ENCODE measurements at places on chromosomes 12 and 14.

DNA sequence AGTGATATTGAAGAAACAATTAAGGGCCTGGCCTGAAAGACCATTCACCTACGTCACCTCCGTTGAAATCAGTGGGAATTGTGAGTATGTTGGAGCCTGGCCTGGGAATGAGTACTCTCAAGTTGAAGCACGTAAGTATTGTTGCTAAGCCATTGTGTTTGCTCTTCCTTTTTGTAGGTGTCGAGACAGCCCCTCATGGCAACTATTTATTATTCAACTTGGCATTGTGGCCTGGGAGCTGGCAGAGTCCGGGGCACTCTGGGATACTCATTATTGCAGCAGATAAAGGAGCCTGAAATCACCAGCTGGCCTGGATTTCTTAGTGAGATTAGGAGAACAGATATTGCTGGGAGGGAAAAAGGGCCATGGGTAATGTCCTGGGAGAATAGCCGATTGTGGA is 147.4 kb downstream of the C12orf75 start:
- DNase-seq = no peak

DNA sequence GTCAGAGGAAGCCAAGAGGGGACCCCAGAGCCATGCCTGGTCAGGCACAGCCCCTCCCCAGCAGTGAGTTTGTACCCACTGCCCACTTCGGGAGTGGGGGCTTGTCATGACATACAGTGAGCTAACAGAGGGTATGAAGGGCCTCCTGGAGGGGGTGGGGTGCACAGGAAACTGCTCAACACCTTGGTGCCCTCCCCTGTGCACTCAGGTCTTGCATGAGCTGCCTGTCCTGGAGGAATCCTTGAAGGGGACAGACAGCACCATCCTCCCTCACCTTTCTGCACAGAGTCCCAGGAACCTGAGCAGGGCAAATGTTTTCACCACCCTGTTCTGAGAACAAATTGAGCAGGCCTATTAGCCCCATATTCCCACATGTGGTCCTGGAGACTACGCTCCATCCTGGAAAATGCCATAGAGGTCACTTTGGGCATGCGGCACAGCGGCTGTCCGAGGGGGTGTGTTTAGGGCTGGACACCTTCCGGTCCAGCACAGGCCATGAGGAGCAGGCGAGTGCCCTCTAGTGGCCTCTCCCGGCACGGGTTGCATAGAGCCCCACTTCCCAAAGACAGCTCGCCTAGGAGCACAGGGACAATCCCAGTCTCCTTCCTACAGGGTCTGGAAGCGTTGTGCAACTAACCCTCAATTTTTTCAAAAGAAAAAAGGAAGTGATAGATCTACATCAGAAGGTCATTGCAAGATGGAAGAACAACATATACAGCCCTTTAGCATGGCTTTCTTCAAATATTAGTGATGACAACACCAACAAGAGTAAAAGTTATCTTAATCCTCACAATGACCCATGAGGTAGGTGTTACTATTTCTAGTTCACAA is 31.9 kb upstream of the ZFP36L1 start:
- peak; percentile 30 for DNase-seq

DNA sequence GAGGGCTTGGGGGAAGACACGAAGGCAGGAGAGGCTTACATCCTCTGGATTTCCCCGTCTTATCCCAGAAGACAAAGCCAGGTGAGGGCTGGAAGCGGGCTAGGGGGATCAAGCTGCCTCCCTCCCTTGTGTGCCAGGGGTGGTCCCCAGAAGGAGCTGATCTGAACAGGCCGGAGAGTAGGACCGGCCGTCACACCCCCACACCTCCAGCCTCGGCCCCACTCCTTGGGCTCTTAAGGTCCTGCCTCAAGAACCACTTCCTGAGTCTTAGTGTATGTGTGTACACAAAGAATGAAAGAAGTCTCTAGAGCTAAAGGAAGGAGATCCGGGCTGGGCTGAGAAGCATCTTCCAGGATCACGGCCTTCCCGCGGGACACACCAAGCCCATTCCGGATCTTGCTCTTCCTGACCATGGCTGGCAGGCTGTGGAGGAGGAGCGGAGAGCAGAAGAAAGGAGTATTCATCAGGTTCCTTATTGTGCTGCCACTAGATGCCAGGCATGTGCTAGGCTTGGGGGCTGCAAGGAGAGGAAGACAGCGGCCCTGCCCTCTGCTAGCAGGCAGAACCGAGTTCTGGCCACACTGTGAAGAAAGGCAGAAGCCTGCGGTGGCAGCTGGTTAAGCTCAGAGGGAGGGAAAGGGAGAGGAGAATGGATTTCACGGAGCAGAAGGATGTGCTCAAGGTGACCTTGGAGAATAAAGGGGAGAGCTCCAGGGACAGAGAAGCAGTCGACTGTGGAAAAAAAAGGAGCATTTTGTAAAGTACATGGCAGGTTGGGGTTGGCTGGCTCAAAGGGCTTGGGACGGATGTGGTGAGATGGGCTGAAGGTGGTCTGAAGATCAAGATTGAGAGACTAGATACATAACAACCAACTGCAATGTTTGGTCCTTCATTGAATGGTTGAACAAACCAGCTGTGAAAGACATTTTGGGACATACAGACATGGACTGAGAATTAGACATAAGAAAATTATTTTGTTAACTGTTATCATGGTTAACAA is 1.3 kb upstream of the CD63 start:
- no peak for DNase-seq

DNA sequence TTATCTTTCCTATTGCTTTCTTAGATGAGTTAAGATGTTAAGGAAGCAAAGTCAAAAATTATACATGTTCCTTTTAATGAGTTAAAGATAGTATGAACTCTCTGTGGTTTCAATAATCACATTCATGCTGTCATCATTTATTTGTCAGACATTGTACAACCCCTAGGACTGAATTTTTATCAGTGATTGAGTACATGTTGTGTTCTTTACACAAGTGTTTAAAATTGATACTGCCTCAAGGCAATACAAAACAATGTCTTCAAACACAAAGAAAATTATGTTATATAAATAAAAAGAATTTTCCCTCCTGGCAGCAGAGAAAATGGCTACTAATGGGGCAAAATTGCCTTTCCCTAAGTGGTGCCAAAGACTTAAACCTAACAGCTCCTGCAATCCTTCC is 34.6 kb upstream of the KCNJ8 start:
- DNase-seq = no peak

DNA sequence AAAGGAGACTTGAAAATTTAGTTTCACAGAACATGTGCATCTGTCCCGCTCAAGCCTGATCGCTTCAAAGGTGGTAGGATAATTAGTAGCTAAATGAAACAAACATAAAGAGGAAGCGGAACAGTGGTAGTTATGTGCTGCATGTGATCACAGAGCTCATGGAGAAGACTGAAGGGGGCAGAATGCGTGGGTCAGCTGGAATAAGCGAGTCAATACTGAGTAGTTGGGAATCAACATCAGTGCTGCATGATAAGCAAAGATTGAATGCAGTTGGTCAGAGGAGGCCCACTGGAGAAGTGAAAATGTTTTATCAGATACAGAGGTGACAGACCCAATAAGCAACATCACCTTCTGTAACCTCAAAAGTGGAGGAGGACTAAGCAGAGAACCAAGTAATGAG is 95.1 kb upstream of the RFX4 start:
- no peak for DNase-seq

GRCh38 chr14:23608454-23608853 is 27.7 kb upstream of the DHRS2 start:
- no peak for DNase-seq

- no peak for DNase-seq
These were observed 100.4 kb upstream of the PPFIA2 start for GRCh38 chr12:81859521-81859920.

DNA sequence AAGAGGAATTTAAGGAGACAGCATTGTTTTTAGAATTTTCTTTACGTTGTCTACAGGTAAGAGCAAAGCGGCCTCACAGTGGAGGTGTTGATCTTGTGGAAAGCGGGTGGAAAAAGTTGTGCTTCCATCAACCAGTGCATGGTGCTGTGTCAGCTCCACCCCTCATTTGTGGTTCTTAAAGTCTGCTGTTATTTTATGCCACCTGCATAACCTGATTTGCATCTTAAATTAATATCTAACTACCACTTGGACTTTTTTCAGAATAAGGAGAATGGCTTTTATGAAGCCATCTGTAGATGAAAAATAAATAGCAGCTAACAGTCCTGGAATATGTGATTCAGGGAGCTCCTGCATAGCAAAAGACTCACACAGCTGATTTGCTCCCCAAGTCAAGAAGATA is 135.1 kb downstream of the SNAPC1 start:
- no peak for DNase-seq

GRCh38 chr12:54220092-54220557 is 31.3 kb upstream of the SMUG1 start:
- DNase-seq = peak; percentile 62

DNA sequence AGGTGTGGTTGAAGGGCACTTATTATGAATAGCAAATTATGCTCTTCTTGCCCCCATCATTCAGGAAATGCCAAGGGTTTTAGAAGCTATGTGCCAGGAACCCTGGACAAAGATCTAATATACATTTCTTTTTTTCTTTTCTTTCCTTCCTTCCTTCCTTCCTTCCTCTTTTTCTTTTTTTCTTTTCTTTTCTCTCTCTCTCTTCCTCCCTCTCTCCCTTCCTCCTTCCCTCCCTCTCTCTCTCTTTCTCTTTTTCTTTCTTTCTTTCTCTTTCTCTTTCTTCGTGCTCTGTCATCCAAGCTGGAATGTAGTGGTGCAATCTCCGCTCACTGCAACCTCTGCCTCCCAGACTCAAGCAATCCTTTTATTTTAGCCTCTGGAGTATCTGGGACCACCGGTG is 66.1 kb upstream of the CSRP2 start:
- no peak for DNase-seq

DNA sequence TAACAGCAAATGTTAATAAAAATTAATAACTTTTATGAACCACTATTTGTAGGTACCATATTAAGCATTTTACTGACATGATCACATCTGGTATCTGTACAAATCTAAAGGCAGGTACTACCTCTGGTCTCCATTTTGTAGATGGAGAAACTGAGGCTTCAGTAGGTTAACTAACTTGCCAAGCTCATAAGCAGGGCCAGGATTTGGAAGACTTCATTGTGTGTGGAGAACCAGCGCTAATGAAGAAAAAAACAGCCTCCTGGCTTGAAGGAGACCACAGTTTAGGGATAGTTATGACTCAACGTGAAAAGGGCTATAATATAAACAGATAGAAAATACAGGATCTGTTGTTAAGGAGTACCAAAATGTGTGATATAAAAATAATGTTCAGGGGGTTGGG is 1.0 kb downstream of the NUP37 start:
- DNase-seq = no peak

GRCh38 chr12:43357141-43357540 is 194.9 kb downstream of the ADAMTS20 start:
- DNase-seq = no peak

GRCh38 chr12:26389343-26389742 is 194.0 kb downstream of the SSPN start:
- DNase-seq = no peak

DNA sequence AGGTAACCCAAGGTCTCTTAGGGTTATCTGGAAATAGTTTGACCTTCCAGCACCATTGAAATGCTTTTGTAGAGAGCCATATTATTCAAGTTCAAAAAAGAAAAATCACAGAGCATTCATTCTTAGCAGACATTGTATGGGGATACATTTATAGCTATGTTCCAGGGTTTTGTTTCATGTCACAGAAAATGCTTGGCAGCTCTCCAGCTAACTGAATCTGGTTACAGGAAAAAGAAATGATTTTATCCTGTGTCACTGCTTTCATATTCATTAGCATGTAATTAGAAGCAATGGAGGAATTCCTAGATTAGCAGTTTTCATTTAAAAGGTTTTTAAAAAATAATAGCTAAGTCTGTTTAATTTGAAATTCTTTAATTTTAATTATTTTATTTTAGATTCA is 78.9 kb downstream of the SNAPC1 start:
- DNase-seq = no peak

- DNase-seq = no peak
These were observed 16.1 kb downstream of the FGD6 start for GRCh38 chr12:95201056-95201670.

GRCh38 chr12:97960741-97961608 is 498.4 kb downstream of the RMST start:
- DNase-seq = peak; percentile 51

GRCh38 chr14:24332268-24332993 is 2.4 kb downstream of the ADCY4 start:
- DNase-seq = peak; percentile 83

DNA sequence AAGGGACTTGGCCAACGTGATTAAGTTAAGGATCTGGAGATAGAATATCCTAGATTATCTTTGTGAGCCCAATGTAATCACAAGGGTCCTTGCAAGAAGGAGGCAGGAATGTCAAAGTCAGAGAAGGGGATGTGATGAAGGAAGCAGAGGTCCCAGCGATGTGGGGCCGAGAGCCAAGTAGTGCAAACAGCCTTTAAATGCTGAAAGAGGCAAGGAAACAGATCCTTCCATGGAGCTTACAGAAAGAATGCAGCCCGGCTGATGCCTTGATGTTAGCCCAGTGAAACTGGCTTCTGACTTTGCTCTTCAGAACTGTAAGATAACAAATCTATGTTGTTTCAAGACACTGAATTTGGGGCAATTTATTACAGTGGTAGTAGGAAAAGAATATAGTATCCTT is 74.9 kb downstream of the NEDD1 start:
- DNase-seq = no peak

- DNase-seq = no peak
These were observed 50.2 kb upstream of the FZD10 start for GRCh38 chr12:130111965-130112496.

GRCh38 chr14:32319368-32320049 is 9.6 kb upstream of the AKAP6 start:
- no peak for DNase-seq

- no peak for DNase-seq
These were observed 291.8 kb downstream of the FOXN3 start for GRCh38 chr14:89125216-89125615.

DNA sequence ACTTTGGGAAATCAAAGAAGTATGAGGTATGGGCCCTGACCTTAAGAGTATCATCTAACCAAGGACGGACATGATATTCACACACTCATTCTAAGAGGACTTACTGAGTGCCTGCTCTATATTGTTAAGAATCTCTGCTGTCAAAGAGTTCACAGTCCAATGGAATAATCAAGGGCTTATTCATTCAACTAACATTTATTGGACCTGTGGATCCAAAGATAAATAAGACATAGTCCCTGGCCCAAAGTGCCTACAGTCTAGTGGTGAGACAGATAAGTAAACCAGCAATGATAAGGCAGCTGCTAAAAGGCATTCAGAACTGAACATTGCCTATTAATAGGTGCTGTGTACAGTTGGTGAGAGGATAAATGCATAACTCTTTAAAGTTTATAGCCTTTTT is 11.0 kb downstream of the WDR20 start:
- no peak for DNase-seq

DNA sequence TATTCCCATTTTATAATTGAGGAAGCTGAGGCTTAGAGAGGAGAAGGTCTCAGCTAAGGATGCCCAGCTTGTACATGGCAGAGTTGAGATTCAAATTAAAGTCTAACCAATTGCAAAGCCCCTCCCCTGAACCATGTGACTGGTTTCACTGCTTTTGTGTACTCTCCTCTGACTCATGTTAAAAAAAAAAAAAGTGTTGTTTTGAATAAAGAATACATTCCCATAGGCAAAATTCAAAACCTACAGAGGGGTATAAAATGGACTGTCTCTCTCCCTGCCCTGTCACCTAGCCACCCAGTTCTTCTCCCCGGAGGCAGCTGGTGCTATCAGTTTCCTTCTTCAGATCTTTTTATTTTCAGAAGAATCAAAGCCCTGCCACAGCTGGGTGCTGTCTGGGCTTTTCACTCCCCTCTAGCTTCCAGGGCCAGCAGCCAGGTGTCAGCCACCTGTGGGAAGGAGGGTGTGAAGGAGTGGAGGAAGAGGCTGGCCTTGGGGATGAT is 5.4 kb downstream of the PSMD9 start:
- DNase-seq = peak; percentile 46

All from MM.1S (cell line).